HCT116 (cell line): ENCODE measurements at places on chromosomes 3 and 15. TPM values are rescaled to one million over a fixed set of nuclear protein-coding genes. Genes with fewer than 3 reads are reported as not detected.

DNA sequence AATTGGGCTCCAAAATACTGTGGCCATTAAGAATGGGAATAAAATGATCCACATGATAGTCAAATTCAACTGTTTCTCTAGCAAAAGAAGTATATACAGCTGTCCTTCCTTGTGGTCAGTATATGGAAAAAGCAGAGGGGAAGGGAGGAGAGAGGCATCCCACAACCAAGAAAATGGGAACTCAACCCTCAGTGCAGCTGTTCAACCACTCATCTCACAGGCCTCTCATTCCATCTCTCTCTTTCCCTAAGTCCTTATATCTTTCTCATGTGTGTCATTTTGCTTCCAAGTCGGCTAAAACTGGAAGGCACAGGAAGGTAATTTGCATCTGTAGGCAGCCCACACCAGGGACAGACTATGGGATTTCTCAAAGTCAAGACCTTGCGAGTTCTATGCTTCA is 27.5 kb downstream of the AVEN start:
- H3K27ac ChIP-seq: no peak overlapping the region
- H3K36me3 ChIP-seq: no peaks in the 10 kb centered on the region
- no peak overlapping the region for H3K4me3 ChIP-seq
- DNase-seq: no peak
- H3K4me1 ChIP-seq: no peaks in the 10 kb centered on the region

DNA sequence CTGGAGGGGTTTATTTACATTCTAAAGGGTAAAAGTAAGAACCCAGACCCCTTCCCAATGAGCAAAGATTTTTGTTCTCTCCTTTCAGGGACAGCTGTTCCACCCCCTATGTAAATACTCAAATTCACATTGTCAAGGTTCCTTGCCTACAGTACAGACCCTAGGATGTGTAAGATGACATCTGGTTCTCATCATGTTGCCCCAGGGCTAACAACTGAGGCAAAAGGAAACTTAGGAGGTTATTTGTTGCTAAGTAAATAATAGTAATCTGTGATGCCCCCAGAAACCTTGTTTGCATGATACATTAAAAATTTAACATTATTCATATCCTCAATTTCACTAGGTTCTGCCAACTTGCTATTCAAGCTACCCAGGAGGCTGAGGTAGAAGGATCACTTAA is 135.0 kb upstream of the CCNL1 start:
- DNase-seq: no peak
- no peaks in the 10 kb centered on the region for H3K36me3 ChIP-seq

- no peaks in the 10 kb centered on the region for H3K4me1 ChIP-seq
- H3K27me3 ChIP-seq: peaks cover 24% of the 10 kb centered on the region; the same call in 1 of the 2 replicates
- H3K36me3 ChIP-seq: no peaks in the 10 kb centered on the region
- no peak overlapping the region for H3K4me3 ChIP-seq
Observed at GRCh38 chr3:59364496-59364895, 314.7 kb upstream of the CFAP20DC start.

DNA sequence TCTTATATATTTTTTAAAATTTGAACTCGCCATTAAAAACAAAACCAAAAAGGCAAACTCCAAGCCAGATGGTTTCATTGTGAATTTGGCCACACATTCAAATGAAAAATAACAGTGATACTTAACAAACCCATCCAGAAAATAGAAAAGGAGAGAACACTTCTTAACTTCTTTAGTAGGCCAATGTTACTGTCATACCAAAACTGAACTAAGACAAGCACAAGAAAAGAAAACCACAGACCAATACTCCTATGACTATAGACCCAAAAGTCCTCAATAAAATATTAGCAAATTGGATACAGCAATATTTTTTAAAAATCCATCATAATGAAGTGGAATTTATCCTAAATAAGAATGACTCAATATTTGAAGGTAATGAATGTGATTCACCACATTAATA is 73.5 kb upstream of the ALDH1A3 start:
- H3K27me3 ChIP-seq: no peaks in the 10 kb centered on the region
- no peak overlapping the region for H3K4me3 ChIP-seq
- no peak overlapping the region for H3K27ac ChIP-seq
- no peak for DNase-seq

DNA sequence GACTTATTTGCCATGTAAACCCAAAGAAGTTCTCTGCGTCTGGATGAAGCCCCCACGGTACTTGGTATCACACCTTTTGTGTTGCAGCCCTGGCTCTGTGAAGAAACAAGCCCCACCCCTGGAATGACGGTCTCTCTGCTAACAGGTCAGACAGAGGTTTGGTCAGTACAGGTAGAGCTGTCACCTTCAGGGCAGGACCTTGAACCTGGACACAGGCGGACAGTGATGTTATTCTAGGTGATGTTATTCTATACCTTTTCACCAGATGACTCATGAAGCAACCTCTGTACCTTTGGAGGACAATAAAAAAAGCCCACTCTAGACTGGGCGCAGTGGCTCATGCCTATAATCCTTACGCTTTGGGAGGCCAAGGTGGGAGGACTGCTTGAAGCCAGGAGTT is 11.0 kb upstream of the GMPPB start:
- H3K27me3 ChIP-seq: no peaks in the 10 kb centered on the region
- no peaks in the 10 kb centered on the region for H3K4me1 ChIP-seq
- DNase-seq: no peak
- no peak overlapping the region for H3K4me3 ChIP-seq
- H3K27ac ChIP-seq: no peak overlapping the region

Gene TRPM1
- not detected for total RNA-seq

Gene TFDP2
- total RNA-seq: 55.4 TPM

Gene CCDC54
- not detected for total RNA-seq
